ENCODE measurements at places on chromosomes 3 and 15.
A peak's percentile ranks its signal among the peaks of the same experiment; 100 is the strongest.

DNA sequence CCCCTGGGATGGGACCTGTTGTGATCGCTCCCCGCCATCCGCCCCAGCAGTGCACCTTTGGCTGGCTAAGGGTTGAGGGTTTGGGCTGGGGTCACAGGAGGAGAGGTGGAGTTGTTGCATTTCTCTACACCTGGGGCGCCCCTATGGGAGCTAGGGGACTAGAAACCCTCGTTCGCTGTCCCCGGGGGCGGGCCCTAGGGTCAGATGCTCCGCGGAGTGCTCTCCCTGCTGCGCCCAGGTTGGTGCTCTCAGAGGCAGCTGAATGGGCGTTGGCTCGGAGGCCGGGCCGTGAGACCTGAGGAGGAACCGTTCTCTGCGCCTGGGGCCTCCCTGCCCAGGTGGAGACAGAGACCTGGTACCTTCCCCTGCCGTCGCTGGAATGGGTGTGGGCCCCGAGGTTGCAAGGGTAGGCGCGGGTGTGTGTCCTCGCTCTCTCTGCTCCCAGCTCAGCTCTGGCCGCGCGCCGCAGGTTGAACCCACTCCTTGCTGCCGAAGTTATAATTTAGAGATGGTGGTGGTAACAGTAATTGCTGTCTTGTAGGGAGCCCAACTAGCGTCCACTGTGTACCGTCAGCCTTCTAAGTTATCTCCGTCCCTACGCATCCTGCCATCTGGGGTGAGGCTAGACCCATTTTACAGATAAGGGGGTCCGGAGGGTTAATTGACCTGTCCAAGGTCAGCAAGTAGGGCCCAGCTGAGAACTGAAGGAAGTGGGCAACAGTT, 965 bp downstream of the FLNB start:
- no peak for DNase-seq

- no peak for DNase-seq
Observed at GRCh38 chr3:72591522-72592421, 256.5 kb downstream of the SHQ1 start.

GRCh38 chr3:127608362-127608718, 10.1 kb downstream of the MCM2 start:
- no peak for DNase-seq

GRCh38 chr3:171890398-171890797, 47.2 kb downstream of the TMEM212 start:
- no peak for DNase-seq

GRCh38 chr3:156489462-156489911, 65.4 kb downstream of the SSR3 start:
- DNase-seq = no peak

GRCh38 chr15:73424506-73424905, 18.5 kb upstream of the REC114 start:
- DNase-seq = no peak

- DNase-seq = no peak
Observed at GRCh38 chr15:39095218-39095879, 485.5 kb upstream of the THBS1 start.

DNA sequence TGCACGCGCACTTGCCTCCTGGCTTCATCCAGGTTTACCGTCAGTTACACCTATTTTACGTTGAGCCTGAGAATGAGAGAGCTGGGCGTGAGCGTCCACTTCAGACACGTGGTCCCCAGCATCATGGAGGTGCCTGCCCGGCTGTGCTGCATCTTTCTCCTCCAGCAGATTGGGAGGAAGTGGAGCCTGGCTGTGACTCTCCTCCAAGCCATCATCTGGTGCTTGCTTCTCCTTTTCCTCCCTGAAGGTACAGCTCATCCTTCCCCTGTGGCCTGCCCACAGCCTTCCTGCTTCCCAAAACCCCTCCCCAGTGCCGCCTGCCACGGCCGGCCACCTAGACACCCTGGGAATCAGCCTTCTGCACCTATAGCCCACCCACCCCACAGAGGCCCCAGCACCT, 31.6 kb downstream of the SLC22A14 start:
- DNase-seq = no peak

- peak; percentile 55 for DNase-seq
Observed at GRCh38 chr15:70559265-70560239, 203.8 kb downstream of the UACA start.

GRCh38 chr3:139476348-139476747, at the start of gene RBP2:
TSS of gene RBP2 (minus strand) at chr3:139476516. CDS start at chr3:139476459, 57 bp downstream.
- no peak for DNase-seq

DNA sequence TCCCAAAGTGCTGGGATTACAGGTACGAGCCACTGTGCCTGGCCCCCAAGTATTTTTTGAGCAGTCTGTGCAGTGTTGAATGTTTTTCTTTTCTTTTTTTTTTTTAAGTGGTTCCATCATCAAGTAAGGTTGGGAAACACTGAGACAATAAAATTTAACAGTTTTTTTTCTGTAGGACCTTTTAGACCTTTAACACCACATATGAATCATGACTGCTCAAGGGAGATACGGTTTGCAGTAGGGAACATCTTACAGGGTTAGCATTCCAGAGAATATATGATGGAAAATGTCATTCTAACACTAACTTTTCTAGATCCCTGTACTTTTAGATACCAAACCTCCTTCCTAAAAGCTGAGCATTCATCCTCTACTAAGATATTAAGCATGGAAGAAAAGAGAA, 41.7 kb downstream of the SNX4 start:
- no peak for DNase-seq

GRCh38 chr15:91946581-91947292, 93.2 kb downstream of the SLCO3A1 start:
- DNase-seq = no peak

GRCh38 chr3:128879991-128880390, 571 bp downstream of the ACAD9 start:
- DNase-seq = no peak

GRCh38 chr15:33722005-33722672, 246.2 kb upstream of the CHRM5 start:
- DNase-seq = no peak

- no peak for DNase-seq
Observed at GRCh38 chr15:50117431-50118027, 1.5 kb downstream of the ATP8B4 start.

- no peak for DNase-seq
Observed at GRCh38 chr3:152595975-152596821, 238.7 kb upstream of the P2RY1 start.

All from stimulated activated naive CD4-positive, alpha-beta T cell treated with Interleukin-2 at 50 U/mL for 16 hours (primary cell).